NK-92 treated with Interleukin-12 subunit alpha and Interleukin-12 subunit beta, amount 100 ng/mL, for 24 hours (cell line): ENCODE measurements at places on chromosomes 13 and 19.

GRCh38 chr19:8363803-8364771 lies at the start of gene ANGPTL4:
Gene ANGPTL4, plus strand, starts transcription at chr19:8364155. Its CDS starts 167 bp downstream, at chr19:8364322.
- DNase-seq: no peak

GRCh38 chr19:23716792-23717191 lies 29.8 kb upstream of the ZNF675 start:
- DNase-seq: no peak

- no peak for DNase-seq
Measured at GRCh38 chr13:60355056-60355455, 42.0 kb upstream of the TDRD3 start.

DNA sequence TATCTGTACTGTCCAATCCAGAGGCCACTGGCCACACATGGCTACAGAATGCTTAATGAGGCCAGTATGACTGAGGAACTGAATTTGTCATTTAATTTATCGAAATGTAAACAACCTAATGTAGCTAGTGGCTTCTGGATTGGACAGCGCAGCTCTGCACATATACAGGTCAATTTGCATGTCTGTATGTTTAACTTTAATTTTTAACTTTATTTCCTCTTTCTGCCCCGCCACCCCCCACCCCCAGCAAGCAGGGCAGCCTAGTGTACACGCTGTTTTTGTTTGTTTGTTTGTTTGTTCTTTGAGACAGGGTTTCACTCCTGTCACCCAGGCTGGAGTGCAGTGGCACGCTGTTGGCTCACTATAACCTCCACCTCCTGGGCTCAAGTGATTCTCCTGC lies 15.5 kb downstream of the ZSWIM9 start:
- DNase-seq: no peak

DNA sequence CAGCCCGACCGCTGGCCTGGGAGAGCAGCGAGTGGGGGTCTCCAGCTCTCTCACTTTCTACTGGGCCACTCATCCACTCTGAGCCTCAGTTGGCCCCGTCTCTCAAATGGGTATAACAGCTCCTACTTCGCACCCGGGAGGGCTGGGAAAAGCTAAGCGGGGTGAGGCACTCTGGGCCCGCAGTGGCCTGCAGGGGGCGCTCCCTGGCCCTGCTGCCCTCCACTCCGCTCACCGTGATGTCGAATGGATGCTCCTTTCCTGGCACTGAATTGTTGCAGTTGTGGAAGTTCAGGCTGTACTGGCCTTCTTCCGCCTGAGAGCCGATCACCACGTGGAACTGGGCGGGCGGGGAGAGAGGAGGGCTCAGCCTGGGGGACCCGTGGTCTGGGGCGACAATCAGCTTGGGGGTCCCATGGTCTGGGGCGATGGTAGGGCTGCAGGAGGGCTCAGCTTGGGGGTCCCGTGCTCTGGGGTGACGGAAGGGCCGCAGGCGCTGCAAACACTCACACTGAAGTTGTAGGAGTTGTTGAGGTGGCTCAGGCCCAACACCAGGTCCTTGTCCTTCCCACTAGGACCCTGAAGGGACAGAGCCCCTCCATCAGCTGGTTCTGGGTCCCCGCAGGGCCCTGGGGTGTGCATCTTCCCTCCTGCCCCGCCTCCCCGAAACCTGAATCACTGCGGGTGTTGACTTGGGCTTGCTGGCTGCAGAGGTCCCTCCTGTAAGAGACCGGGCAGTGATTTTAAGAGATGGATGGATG lies 3.9 kb downstream of the GPR108 start:
- DNase-seq: no peak
